ENCODE measurements at places on chromosomes 4 and X.

DNA sequence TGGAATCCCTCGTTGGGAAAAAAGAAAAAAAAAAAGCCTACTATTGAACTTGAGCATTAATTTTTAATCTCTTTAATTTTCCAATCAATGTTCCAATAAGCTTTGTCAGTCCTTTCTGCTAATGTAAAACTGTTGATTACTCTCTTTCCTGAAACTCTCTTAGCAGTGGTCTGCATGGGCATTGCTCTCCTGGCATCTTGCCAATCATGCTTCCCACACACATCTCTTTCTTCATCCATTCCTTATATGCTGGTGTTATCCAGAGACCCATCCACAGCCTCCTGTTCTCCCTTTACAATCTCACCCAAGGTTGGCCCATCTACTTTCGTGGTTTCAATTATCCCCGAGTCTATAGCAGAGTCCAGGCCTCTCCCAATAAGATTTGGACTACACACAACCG is 31.8 kb upstream of the KCNE5 start:
- no peaks in the 10 kb centered on the region for H3K27me3 ChIP-seq
- no peaks in the 10 kb centered on the region for H3K4me1 ChIP-seq
- no peak for DNase-seq
- H3K4me3 ChIP-seq = no peak overlapping the region

DNA sequence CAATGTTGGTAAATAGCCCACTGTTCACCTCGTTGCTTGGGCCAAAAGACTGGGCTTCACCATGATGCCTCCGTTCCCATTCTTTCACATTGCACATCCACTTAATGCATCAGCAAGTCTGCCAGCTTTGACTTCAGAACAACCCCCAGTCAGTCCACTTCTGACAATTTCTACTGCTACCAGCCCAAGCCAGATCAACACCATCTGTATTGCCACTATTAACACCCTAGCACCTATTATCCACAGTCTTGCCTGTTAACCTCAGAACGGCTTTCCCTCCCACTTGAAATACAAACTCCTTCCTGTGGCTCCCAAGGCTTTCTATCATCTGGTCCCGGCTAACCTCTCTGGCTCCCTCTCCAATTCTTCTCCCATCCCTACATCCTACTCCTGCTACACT is 95.7 kb downstream of the SH3RF1 start:
- DNase-seq = no peak
- H3K27me3 ChIP-seq = no peaks in the 10 kb centered on the region
- H3K4me3 ChIP-seq = no peak overlapping the region
- H3K4me1 ChIP-seq = peaks cover 35% of the 10 kb centered on the region
- no peaks in the 10 kb centered on the region for H3K36me3 ChIP-seq
- H3K27ac ChIP-seq = no peak overlapping the region

- no peak for DNase-seq
- no peaks in the 10 kb centered on the region for H3K36me3 ChIP-seq
- no peak overlapping the region for H3K4me3 ChIP-seq
- no peaks in the 10 kb centered on the region for H3K4me1 ChIP-seq
Observed at GRCh38 chrX:133783274-133783673, 202.1 kb downstream of the GPC3 start.

DNA sequence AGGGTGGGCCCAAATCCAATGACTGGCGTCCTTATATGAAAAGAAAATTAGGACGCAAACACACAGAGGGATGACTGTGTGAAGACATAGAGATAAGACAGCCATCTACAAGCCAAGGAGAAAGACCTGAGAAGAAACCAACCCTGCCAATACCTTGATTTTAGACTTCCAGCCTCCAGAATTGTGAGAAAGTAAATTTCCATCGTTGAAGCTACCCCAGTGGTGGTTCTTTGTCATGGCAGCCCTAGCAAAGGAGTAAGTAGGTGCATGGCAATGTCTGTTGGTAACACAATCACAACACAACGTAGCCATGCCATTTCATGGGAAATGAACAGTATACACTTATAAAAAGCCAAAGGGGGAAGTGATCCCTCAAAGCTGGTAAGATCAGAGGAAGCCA is 25.3 kb downstream of the SMIM20 start:
- H3K27ac ChIP-seq = no peak overlapping the region
- no peak for DNase-seq
- no peak overlapping the region for H3K4me3 ChIP-seq
- H3K27me3 ChIP-seq = no peaks in the 10 kb centered on the region

GRCh38 chr4:142706381-142706780 is 139.7 kb downstream of the INPP4B start:
- no peak overlapping the region for H3K27ac ChIP-seq
- no peak for DNase-seq
- H3K4me1 ChIP-seq = no peaks in the 10 kb centered on the region
- H3K36me3 ChIP-seq = no peaks in the 10 kb centered on the region
- no peak overlapping the region for H3K4me3 ChIP-seq
- H3K27me3 ChIP-seq = no peaks in the 10 kb centered on the region

DNA sequence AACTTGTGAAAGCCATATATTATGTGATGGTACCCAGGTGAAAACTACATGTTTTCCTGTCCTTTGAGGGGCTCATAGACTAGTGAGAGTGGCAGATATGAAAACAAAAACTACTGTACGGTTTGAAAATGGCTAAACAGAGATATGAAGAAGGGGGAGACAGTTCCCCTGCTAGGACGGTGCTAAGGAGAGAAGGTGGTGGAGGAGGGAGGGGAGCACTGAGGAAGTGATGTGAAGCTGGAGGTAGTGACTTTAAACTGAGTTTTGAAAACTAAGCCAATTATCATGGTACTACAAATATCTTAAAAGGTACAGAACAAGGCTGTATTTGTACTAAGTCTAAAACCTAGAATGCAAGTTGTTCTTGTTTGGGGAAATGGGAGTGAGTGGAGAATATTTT is 188.3 kb downstream of the ENOX2 start:
- H3K4me3 ChIP-seq = no peak overlapping the region
- H3K4me1 ChIP-seq = peaks cover 11% of the 10 kb centered on the region
- no peaks in the 10 kb centered on the region for H3K27me3 ChIP-seq
- no peak overlapping the region for H3K27ac ChIP-seq

DNA sequence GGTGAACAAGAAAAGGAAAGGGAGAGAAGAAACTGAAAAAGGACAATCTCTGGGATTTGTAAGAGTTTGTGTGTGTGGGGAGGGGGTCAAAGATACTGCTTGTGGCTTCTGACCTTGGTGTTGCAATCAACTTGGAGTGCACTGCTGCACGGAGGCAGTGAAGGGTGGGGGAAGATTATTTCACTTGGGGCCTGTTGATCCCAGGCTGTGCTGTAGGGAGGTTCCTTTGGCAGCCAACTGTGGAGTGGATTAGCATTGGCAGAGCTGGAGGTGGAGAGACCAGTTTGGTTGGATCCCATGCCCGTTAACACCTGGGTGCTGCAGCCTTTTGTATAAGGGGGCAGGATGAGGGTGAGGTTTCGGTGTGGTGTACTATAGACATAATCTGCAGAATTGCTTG is 38.2 kb downstream of the AFF1 start:
- no peak overlapping the region for H3K27ac ChIP-seq
- no peak for DNase-seq
- H3K4me1 ChIP-seq = peaks cover 7% of the 10 kb centered on the region
- no peaks in the 10 kb centered on the region for H3K36me3 ChIP-seq
- H3K4me3 ChIP-seq = no peak overlapping the region
- no peaks in the 10 kb centered on the region for H3K27me3 ChIP-seq

DNA sequence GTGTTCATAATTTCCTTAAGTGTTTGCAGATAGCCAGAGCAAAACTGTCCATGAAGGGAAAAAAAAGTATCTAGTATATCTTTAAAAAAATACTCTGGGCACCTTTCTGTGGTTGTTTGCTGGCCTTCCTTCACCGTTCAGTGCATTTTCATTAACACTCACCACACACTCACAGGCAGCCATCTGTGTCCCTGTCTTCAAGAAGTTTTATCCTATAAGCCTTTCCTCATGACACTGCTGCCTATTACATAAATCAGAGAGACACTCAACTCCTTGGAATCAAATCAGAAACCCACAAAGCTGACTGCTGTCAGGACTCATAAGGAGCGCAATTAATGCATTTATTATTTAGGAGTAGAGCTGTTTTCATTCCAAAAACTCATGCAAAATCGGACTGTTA is 1720.2 kb downstream of the PCDH7 start:
- no peaks in the 10 kb centered on the region for H3K36me3 ChIP-seq
- no peaks in the 10 kb centered on the region for H3K27me3 ChIP-seq
- no peak overlapping the region for H3K27ac ChIP-seq
- no peak for DNase-seq
